Activated CD4-positive, alpha-beta memory T cell treated with anti-CD3 and anti-CD28 coated beads for 36 hours (primary cell): ENCODE measurements at places on chromosomes 11 and 22. TPM values are rescaled to one million over a fixed set of nuclear protein-coding genes. Genes with fewer than 3 reads are reported as not detected.
A peak's percentile ranks its signal among the peaks of the same experiment; 100 is the strongest.

The OOSP1 gene
- not detected for total RNA-seq

The KCNK7 gene
- 0.31 TPM for total RNA-seq

The NRIP3 gene
- total RNA-seq: 2.9 TPM

The CADM1 gene
- total RNA-seq: 1.5 TPM

GRCh38 chr11:12531681-12532080, 142.5 kb upstream of the TEAD1 start:
- no peak for DNase-seq

DNA sequence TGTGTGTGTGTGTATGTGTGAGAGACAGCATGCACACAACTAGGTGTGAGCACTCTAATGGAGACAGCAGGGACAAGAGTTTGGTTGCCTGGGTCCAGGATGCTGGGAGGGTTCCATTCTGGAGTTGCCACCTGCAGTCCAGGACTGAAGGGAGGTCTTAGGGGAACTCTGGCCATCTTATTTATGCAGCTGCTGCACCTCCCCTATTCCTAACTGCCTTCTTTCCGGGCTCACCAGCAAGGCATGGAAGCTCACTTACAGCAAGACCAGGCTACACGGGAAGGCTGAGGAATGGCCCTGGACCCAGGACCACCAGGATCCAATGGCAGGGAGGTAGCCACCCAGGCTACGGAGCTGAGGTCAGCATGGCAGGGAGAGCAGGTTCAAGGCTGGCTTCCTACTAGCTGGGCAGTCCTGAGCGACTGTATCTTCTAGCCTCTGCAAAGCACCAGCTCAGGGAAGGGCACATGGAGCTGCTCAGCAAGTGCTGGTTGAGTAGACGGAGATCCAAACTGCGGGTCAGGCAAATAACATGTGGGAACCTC, 42.2 kb upstream of the B3GAT1 start:
- DNase-seq: no peak

GRCh38 chr11:7573558-7574296, 59.9 kb downstream of the PPFIBP2 start:
- DNase-seq: no peak

DNA sequence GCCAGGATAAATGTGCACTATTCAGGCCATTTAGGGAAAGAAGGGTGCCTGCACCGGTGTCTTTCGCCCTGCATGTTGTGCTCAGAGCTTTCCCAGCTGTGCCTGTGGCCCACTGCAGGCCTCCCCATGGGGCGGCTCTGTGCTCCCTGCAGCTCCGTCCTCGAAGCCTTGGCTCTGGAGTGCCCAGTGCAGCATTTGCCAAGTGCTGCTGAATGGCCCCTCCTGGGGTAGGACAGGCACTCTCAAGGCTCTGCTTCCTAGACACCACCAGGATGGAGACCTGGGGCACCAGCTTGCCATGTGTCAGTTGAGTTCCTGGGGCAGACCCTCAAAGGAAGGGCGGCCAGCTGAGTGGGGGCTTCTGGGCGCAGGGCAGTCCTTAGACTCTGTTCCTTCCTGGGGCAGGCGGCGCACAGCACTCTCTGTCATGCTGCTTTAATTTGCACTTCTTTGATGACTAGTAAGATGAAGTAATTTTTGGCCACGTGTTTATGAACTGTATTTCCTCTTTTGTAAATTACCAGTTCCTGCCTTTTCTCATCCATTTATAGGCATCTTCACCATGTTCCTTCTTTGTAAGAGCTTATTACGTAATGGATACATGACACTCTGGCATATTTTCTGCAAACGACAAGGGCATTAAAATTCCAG, 32.1 kb upstream of the GNB1L start:
- DNase-seq: peak; percentile 48

- no peak for DNase-seq
Measured at GRCh38 chr11:2306452-2306823, 4.6 kb downstream of the TSPAN32 start.

- peak; percentile 40 for DNase-seq
Measured at GRCh38 chr11:520428-521176, 13.6 kb upstream of the RNH1 start.

- peak; percentile 56 for DNase-seq
Measured at GRCh38 chr22:23179381-23180299, 669 bp upstream of the BCR start.

- DNase-seq: no peak
Measured at GRCh38 chr11:78381865-78382264, 35.8 kb downstream of the GAB2 start.
